ENCODE measurements at places on chromosomes 16 and 17. TPM values are rescaled to one million over a fixed set of nuclear protein-coding genes. Genes with fewer than 3 reads are reported as not detected.

GRCh38 chr16:14172200-14172809 lies 101.2 kb downstream of the MRTFB start:
- no peak for ATAC-seq

DNA sequence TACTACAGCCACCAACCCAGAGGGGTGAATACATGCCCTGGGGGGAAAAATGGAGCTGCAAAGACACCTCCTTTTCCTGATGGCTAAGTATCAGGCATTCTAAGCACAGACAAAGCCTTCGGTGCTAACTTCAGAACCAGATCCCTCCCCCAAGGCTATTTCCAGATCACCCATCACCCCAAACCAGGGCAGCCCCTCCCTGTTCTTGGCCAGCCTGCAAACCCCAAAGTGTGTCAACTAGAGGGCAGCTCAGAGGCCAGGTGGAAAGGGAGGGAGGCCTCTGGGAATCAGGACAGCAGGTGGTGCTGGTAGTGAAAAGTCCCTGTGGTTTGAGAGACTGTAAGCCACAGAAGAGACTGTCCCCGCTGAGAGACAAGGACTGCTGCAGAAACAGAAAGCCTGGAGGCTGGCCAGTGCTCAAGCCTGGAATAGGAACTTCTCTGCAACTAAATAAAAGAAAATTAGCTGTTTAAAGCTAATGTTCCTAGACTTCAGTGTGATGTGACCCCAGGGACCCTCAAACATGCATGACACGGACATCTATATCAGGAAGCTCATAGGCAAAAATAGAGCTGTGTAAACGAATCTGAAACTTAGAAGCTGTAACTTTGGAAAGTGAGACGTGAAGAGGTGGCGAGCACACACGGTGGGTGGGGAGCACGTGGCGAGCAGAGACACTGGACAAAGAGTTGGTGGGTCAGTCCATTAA lies 9.1 kb downstream of the TUBG1 start:
- ATAC-seq: peak; percentile 57

GRCh38 chr17:1733759-1734158 lies 8.9 kb upstream of the SERPINF2 start:
- no peak for ATAC-seq

DNA sequence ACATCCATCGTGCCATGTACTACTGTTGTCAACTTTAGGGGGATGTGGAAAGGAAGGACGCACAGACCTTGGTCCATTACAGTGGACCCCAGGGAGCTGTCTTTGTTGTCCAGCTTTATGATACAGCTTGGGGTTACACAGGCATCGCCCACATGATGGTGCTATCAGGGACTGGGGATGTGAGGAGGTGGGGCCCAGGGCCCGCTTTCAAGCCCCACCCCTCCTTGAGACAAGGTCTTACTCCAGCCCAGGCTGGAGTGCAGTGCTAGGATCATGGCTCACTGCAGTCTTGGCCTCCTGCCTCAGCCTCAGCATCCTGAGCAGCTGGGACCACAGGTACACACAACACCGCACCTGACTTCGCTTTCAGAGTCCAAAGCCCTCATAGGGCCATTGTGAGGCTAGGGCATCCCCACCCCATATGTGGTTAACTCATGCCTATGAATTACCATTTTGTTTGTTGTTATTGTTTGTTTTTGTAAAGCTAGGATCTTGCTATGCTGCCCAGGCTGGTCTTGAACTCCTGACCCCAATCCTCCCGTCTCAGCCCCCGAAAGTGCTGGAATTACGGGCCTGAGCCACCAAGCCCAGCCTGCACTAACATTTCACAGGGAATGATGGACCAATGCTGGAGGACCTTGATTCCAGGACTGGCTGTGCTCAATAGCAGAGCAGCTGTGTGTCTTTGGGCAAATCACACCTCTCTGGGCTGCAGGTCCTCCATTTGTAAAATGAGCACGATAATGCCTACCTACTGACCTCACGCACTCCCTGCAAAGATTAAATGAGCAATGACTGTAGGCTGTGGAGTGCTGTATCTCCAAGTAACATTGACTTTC lies 17.2 kb downstream of the ST3GAL2 start:
- ATAC-seq: no peak

DNA sequence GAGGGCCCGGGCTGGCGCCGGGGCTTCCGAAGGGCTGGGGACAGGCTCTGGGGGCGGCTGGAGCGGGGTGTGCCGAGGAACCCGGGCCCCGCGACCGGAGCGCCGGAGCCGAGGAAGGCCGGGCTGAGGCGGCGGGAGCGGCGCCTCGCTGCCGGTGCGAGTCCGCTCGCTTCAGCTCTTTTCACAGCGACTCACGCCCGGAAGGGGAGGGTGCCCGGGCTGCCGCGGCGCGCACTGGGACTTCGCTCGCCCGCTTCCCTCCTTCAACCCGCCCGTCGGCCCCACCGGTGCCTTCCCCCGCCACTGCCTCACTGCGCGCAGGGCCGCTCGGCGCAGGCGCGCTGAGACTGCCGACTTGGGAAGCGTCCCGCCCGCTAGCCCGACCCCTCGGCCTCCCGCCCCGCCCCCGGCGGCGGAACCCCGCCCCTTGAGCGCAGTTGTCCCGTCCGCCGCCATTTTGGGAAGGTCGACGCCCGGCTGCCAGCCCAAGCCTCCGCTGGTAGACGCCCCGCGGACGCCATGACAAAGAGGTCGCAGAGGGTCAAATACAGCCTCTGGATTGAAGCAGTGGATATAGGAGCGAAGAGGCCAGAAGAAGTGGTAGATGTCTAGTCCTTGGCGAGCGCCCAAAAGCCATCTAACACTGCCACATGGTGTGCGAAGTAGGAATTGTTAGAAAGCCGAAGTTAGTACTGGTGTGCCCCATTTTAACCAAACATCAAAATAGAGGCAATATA lies at the start of gene UBE2G1:
Gene UBE2G1 (minus strand): TSS at position 349 of the 737 bp plus-strand sequence. CDS start 359 bp downstream, outside the sequence.
- ATAC-seq: peak; percentile 89

DNA sequence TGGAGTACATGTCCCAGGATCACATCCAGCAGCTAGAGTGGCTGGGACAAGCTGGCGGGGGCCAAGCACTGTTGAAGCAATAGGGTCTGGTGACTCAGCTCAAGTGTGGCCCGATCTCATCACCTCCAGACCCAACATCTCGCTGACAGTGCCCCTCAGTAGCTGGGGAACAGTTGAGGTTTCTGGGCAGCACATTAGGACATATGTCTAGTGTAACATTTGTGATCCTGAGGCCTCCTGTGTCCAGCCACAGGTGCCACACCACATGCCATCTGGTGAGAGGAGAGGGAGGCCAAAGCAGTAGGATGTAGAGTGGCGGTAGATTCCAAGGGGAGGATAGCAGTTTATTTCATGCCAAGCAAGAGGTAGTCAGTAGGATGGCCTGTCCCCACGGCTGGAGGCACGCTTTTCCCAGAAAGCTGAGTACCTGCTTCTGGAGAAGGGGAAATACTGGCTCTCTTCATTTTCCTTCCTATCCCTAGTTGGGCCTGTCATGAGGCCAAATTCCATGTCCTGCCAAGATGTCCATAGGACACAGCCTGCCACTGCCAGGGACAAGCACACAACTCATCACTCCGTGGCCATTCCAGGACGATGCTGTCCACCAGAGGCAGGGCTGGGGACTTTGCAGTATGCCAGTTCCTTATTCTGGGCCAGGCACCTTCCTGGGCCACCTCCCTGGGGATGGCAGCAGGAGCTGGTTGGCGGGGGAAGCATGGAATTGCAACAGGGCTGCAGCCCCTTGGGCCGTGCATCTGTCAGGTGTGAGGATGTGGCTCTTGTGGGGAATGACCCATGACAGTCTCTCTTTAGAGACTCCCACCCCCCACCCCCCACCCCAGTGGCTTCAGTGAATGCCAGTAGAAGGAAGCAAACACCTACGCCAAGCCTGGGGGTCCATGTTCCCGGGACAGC lies 24.0 kb downstream of the GGA3 start:
- no peak for ATAC-seq

DNA sequence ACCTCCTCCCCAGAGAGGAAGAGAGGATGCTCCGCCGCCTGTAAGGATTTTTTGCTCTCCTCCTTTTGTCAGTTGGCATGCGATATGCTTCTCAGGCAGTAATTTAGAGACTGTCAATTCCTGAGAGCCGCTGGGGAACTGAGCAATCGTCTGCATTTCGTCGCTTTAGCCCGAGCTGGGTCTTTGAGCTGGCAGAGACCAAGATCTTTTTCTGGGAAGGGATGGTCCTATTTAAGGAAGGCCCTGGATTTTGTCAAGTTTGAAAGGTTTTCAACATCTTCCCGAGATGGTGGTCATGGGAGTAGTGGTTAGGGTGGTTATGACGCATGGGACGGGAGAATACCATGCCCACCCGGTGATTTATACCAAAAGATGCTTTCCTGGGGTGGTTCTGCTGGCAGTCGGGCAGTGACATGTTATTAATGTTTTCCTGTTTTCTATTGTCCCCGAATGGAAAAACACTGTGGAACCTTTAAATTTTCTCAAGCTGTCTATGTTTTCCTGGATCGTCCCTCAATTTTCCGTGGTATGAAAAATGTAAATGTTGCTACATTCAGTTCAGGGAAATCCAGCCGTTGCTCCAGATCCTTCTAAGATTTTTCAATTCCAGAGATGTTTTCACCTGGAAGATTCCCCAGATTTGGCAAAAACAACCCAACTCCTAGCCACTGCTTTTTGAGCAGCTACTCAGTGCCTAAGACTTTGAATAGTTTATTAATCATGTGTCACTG lies 586.4 kb downstream of the MAF start:
- ATAC-seq: no peak

GRCh38 chr17:83119987-83120864 lies 40.8 kb downstream of the METRNL start:
- ATAC-seq: peak; percentile 64

GRCh38 chr16:87367529-87367928 lies 16.0 kb downstream of the FBXO31 start:
- ATAC-seq: no peak

DNA sequence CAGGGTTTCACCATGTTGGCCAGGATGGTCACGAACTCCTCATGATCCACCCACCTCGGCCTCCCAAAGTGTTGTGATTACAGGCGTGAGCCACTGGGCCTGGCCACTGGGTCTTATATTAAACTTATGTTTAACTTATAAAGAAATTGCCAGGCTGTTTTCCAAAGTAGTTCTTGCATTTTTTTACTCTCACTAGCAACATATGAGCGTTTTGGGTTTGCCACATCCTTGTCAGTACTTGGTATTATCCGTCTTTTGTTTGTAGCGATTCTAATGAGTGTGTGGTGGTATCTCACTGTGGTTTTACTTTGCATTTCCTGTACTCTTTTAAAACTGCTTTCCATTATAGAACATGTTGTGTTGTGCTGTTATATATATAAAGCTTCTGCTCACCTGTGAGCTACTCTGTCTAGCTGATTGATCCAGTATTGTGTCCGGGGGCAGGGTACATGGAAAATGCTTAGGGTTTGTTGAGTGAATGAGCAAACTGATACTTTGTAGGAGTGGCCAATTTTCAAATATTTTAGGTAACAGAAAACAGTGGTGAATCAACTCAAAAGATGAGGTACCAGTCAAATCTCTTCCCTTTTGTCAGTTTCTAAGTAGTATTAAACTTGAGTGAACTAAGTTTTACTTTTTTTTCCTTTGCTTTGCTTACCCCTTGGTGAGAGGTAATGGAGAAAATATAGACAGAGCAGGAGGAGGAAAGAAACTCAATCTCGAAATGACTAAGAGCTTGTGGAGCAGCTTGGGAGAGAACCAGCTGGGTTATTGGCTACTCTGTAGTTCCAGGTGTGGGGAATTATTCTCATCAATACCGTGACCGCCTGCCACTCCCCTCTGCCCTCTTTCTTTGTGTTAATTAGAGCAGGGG lies 75.8 kb downstream of the PITPNC1 start:
- ATAC-seq: peak; percentile 89

DNA sequence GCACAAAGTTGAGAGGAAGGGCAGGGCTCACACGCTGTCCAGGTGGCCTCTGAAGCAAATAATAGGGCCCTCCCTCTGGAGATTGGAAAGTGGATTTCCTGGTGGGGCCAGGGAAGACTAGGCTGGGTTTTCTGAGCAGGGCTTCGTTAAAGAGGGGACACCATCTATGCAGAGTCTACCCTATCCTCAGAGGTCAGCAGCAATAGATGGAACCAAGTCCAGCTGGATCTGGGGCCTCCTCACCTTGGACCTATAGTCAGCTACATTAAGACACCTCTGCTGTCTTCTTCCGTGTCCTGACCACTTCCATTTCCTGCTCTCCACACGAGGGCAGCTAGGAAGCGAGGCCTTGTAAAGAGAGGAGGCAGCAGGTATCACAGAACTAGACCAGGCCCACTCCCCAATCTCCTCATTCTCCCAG lies 14.7 kb upstream of the ST6GALNAC1 start:
- ATAC-seq: no peak

GRCh38 chr16:88200896-88201185 lies 181.9 kb upstream of the ZNF469 start:
- ATAC-seq: no peak

GRCh38 chr16:80938004-80938878 lies 68.4 kb downstream of the CMC2 start:
- ATAC-seq: no peak

DNA sequence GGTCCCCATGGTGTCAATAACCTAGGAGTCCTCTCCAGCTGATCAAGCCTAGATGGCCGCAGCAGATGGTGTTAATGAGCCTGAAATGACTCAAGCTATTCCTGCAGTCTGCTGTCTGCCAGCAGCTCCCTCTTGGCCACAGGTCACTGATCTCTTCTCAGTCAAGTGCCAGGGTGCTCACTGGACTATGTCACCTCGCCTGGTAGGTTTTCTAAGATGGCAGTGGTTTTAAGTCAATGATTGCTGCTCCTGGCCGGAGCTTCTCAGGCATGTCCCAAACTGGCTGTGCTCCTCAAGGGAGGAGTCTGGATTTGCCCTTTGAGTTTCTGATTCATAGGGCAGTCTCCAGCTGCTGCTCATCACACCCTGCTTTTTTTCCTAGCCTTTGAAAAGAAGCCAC lies 58.6 kb upstream of the SHISA6 start:
- ATAC-seq: no peak

DNA sequence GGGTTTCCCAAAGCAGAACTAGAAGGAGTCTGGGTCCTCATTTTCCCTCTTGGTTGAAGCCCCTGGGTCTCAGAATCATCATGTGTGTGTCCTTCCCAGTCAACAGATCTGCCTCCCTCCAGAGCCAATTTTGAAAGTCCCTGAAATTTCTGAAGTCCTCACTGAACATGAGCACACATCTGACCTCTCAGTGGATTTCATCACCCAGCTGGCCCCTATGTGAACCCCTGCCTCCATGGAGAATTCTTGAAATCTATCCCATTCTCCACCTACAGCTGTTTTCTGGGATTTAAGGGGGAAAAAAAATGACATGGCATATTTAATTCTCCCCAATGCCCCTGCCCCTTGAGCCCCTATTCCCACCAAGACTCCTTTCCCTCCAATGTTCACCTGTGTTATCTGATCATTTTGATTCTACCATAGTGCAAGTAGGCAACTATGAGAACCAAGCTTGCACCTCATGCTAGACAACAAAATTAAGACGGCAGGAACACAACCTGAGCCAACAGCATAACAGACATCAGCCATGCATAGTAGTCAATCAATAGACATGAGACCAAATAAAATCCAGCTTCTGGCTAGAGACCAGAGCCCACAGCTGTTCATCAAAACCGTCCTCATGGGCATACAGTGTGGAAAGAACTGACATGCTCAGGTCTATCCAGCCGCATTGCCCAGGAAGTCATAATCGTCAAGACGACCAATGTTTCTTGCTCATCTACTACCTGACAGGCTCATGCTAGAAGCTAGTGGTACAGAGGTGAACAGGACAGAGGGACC lies 14.9 kb downstream of the SOX9 start:
- ATAC-seq: no peak

GRCh38 chr17:83067071-83067717 lies 12.2 kb upstream of the METRNL start:
- no peak for ATAC-seq

KRTAP9-2 gene
- not detected for total RNA-seq

MYH11 gene
- total RNA-seq: not detected

ITGB4 gene
- total RNA-seq: 1.2 TPM

SLC16A11 gene
- total RNA-seq: 0.63 TPM

AMZ2 gene
- total RNA-seq: 100 TPM

GPR179 gene
- total RNA-seq: 0.26 TPM

KRTAP3-2 gene
- total RNA-seq: not detected
